Left hindlimb (tissue), 1 donor: ENCODE measurements at places on chromosomes 5 and 9.

DNA sequence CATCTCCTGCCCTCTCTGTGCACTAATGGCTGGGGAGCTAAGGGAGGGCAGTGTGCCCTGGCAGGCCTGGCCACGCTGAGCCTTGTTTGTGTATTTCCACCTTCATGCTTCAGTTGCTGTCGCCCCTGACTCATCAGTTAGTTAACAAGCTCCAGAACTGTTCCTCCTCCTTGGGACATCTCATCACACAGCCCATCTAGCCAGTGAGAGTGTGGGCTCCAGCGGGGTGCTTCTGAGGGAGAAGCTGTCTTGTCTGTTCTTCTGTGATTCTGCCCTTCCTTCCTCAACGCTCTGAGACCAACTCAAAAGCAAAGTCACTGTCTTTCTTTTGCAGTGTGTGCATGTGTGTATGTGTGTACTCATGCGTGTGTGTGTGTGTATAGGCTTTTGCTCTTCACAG is 58.3 kb upstream of the CPEB4 start:
- DNase-seq = no peak

DNA sequence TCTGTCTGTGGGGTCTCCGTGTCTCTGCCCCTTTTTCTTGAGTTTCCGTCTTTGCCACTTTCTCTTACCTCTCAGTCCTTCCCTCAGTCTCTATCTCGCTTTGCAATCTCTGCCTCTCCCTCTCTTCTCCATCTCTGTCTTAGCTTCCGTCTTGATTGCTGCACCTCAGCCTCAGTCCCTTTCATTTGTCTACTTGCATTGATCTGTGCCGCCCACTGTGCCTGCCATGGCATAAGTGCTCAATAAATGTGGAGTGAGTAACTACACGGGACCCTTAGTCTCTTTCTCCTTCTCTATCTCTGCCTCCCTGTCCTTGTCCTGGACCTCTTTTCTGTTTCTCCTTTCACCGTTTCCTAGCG is 6.6 kb downstream of the PCDHGC5 start:
- no peak for DNase-seq

GRCh38 chr9:81737871-81738507 is 48.6 kb upstream of the TLE1 start:
- DNase-seq = no peak

DNA sequence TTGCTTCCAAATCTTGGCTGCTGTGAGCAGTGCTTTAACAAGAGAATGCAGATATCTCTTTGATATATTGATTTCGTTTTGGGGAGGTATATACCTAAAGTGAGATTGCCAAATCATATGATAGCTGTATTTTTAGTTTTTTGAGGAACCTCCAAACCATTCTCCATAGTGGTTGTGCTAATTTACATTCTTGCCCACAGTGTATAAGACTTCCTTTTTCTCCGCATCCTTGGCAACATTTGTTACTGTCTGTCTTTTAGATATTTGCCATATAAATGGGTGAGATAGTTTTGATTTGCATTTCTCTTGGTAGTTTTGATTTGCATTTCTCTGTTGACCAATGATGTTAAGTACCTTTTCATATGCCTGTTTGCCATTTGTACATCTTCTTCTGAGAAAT is 10.0 kb upstream of the PLK2 start:
- DNase-seq = no peak

GRCh38 chr5:3325972-3326840 is 269.4 kb upstream of the IRX1 start:
- DNase-seq = no peak

GRCh38 chr5:1315709-1316587 is 21.1 kb upstream of the TERT start:
- DNase-seq = peak; percentile 34

DNA sequence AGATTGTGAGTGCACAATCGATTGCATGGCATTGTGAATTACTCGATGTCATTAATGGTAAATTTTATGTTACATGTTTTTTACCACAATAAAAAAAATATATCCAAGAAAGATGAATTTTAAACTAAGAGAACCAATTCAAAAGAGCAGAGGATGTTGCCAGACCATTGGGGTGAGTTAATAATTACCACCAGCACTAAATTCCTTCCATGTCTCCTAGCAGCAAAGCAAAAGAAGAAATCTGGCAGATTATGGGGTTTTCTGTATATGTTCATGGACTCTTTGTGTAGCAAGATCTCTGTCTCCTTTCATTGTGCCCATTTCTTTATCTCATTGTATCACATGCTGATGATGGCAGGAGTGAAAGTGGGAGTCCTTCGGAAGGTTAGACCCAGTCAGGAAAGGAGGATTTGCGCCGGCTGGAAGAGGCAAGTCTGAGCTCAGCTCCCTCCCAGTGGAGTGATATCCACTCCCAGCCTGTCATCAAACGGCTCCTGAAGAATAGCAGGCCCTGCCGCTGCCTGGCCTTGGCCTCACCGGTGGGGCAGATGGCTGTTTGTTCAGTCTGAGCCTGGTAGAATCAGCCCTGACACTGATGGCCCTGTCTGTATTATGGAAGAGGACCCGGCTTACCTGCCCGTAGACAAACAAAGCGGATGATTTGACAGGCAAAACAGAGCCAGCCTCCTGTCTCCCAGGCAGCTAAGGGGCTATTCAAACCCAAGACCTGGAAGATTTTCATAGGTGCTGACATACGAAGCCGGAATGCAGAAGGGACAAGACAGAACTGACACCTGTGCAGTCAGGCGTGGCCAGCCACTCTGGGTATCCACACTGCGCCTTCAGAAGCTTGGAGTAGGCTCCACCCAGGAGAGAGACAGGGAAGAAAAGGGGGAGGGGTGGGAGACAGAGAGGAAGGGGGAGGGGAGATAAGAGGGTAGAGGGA is 21.9 kb upstream of the FOXE1 start:
- no peak for DNase-seq

DNA sequence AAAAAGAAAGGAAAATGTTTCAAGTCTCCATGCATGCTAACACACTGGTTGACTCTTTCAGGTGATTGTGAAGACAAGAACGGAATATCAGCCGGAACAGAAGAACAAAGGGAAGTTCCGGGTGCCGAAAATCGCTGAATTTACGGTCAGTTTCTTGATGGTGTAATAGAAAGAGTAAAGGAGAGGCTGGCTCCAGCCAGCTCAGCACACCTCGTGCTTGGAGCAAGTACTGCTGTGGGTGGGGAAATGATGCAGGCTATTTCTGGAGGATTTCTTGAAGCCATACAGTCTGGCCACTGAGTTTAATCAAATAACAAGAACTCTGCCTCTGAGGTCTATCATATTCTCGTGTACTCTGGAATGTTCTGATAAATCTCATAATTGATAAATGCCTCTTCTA is 18.7 kb downstream of the NSG2 start:
- DNase-seq = no peak

DNA sequence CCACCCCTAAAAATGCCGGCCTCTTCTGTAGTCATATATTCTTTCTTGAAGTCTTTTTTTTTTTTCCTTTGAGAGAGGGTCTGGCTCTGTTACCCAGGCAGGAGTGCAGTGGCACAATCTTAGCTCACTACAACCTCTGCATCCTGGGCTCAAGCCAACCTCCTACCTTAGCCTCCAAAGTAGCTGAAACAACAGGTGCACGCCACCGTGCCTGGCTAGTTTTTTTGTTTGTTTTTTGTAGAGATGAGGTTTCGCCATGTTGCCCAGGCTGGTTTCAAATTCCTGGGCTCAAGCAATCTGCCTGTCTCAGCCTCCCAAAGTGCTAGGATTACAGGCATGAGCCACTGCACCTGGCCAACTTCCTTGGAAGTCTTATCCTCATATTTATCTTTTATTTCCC is 19.1 kb downstream of the SREK1IP1 start:
- no peak for DNase-seq

- no peak for DNase-seq
Observed at GRCh38 chr5:141867651-141868050, 10.6 kb downstream of the PCDH1 start.

GRCh38 chr5:77866198-77866597 is 90.1 kb upstream of the TBCA start:
- no peak for DNase-seq

- no peak for DNase-seq
Observed at GRCh38 chr5:78062645-78063044, 231.9 kb downstream of the AP3B1 start.

DNA sequence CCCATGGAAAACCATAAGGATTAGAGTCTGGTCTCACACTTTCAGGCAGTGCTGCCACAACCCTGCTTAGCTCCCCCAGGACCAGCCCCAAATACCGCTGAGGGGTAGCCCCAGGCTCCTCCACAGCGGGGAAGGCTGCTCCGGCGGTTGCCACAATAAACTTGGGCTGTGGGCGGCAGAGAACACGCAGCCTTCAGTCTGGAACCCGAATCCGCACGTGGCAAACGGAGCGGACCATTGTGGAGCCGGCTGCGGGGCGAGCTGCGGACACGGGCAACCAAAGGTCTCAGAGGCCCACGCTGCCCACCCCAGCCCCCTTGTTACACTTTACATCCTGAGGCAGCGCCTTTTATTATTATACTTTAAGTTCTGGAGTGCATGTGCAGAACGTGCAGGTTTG is 37.3 kb upstream of the C9orf72 start:
- DNase-seq = no peak

- peak; percentile 57 for DNase-seq
Observed at GRCh38 chr9:95515272-95516113, 1.3 kb downstream of the PTCH1 start.

- no peak for DNase-seq
Observed at GRCh38 chr5:1795506-1795905, 4.1 kb downstream of the MRPL36 start.

DNA sequence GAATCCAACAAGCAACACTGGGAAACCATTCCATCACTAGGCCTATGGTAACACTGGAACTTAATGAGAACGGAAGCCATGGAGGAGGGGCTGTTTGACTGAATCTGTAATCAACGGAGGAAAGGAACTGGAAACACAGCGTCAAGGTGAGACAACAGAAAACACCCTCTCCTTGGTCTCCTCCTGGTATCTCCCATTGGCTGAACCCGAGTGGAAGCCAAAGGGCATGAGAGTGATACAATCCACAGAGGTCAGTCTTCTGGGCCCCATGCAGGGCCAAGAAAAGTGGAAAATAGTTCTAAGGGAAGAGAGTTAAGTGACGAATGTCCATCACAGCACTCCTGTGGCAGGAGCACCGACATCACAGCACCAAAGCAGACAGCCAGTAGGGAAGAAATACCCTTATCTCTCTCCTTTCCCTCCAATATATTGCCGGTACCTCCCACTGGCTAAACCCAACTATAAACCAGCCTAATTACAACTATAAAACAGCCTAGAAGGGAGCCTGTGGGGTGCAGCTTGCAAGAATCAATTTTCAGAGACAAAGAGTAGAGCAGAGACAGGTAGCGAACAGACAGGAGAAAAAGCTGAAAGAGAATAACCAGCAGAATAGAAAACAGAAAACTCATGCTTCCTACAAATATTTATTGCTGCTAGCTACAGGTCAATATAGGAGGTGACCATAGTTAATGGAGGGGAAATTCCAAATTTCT is 107.4 kb upstream of the IFNE start:
- no peak for DNase-seq

- no peak for DNase-seq
Observed at GRCh38 chr9:134287591-134288491, 38.4 kb upstream of the RXRA start.
